GM12865 (cell line): ENCODE measurements at places on chromosomes 6 and 20.
A peak's percentile ranks its signal among the peaks of the same experiment; 100 is the strongest.

DNA sequence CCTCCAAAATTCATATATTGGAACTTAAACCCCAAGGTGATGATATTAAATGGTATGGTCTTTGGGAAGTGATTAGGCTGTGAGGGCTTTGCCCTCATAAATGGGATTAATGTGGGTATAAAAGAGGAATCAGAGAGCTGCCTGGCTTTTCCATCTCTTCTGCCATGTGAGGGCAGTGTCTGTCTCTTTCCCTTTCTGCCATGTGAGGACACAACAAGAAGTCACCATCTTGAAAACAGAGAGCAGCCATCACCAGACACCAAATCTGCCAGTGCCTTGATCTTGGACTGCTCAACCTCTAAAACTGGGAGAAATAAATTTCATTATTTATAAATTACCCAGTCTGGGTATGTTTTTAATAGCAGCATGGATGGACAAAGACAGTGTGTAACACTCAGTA lies 263.0 kb downstream of the PAX1 start:
- no peak for DNase-seq

- DNase-seq: peak; percentile 49
Measured at GRCh38 chr6:35141007-35141655, at the start of gene TCP11. Gene TCP11 (minus strand): TSS chr6:35141339. CDS start chr6:35140870, 469 bp downstream.

DNA sequence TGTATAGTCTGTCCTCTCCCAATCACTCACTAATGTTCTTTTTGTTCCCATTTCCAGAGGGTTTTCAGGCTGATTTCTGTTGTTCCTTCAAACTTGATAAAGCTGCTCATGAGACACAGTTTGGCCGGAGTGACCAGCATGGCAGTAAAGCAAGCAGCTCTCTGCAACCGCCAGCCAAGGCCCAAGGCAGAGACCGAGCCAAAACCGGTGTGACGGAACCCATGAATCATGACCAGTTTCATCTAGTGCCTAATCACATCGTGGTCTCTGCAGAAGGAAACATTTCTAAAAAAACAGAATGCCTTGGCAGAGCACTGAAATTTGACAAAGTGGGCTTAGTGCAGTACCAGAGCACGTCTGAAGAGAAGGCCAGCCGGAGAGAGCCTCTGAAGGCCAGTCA lies 14.8 kb upstream of the RPL7L1 start:
- DNase-seq: no peak

DNA sequence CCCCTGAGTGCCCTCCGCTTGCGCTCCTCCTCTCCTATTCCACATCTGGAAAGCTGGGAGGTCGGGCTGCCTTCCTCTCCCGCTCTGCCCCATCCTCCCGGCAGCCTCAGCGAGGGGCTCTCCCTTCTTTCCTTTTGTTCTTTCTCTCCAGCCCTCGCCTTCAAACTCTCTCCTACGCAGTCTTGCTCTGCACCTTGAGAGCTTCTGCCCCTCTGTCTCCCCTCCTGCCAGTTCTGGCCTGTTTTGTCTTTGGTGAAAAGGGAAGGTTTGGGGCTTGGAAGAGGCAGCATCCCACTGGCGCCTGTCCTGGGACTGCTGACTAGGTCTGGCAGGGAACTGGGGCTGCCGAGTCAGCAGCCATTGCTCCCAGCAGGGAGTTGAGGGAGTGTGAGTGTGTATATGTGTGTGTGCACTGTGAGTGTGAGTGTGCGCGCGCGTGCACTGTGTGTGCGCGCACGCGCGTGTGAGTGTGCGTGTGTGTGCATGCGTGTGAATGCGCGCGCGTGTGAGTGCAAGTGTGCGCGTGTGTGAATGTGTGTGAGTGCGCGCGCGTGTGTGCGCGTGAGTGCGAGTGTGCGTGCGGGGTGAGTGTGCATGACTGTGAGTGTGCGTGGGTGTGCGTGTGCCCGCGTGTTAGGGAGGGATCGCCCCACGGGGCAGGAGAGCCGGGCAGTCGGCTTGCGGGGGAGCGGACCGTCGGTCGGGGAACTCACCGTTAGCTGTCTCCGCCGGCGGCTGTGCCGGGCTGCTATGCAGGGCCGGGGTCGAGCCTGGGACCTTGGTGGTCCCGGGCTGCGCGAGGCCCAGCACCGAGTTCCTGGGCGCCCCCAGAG lies 523 bp downstream of the CPXM1 start:
- no peak for DNase-seq

- peak; percentile 66 for DNase-seq
Measured at GRCh38 chr6:56742122-56742791, 99.6 kb upstream of the DST start.
